ENCODE measurements at places on chromosomes 6 and 20. TPM values are rescaled to one million over a fixed set of nuclear protein-coding genes. Genes with fewer than 3 reads are reported as not detected.
A peak's percentile ranks its signal among the peaks of the same experiment; 100 is the strongest.

- DNase-seq = no peak
Measured at GRCh38 chr6:169997930-169998218, 246.5 kb downstream of the ERMARD start.

DNA sequence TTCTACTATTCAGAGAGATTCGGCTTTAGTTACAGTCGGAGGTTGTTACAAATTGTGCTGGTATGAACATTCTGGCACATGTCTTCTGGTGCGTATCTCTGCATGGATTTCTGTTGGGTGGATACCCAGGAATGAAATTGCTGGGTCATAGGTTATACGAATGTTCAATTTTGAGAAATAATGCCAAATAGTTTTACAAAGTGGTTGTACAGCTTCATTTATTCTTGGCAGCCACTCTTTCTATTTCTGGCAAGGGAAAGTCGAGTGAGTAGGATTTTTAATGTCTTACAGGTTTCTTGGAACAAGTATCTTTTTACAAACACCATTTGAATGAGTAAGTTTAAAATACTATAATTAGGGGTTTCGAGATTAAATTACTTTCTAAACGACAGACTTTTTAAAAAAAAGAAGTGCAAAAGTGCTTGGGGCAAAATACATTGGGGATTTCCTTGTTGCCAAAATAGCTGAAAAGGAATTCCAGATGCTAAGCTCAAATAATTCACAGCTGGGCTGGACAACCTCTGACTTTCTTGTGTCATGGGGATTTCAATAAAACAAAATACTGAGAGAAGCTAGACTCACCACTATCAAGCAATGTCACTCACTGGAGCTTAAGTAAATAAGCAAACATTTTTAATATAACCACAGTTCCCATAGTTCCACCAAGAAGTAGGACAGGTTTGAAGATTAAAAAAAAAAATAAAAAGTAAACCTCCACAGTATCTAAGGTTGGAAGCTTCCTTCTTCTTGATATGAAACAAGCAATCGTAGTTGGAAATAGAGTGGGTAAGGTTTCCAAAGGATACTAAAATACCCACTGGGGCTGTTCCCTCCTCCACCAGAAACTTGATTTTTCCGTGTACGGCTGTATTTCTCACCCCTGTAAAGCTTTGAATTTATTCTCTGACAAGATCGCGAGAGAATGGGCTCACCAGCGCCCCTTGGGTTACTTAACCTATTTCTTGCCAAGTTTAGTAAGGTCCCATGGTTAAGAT is 21.6 kb upstream of the GFOD1 start:
- peak; percentile 29 for DNase-seq

- DNase-seq = no peak
Measured at GRCh38 chr6:53257533-53257932, 91.2 kb downstream of the ELOVL5 start.

CDK19 gene
- total RNA-seq = 14.6 TPM

ADTRP gene
- 8.0 TPM for total RNA-seq

GRCh38 chr6:31903957-31904356 is 2.1 kb upstream of the ZBTB12 start:
- no peak for DNase-seq

DNA sequence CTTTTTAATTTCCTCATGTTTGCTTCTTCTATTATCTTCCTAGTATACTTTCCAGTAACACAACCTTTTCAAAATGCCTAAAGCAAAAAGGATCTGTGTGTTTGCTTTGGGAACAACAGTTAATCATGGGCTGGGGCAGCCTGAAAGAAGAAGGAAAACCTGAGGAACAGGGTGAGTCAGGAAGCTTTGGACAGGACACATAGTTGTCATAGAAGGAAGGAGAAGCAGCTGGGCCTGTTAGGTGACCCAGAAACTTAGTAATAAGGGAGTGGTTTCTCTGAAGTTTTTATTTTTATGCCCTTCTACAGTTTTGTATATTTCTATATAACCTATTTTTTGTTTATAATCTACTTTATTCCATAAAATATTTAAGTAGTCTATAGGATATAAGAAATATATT is 61.4 kb downstream of the CD24 start:
- DNase-seq = no peak

ECHDC1 gene
- total RNA-seq = 119 TPM

DNA sequence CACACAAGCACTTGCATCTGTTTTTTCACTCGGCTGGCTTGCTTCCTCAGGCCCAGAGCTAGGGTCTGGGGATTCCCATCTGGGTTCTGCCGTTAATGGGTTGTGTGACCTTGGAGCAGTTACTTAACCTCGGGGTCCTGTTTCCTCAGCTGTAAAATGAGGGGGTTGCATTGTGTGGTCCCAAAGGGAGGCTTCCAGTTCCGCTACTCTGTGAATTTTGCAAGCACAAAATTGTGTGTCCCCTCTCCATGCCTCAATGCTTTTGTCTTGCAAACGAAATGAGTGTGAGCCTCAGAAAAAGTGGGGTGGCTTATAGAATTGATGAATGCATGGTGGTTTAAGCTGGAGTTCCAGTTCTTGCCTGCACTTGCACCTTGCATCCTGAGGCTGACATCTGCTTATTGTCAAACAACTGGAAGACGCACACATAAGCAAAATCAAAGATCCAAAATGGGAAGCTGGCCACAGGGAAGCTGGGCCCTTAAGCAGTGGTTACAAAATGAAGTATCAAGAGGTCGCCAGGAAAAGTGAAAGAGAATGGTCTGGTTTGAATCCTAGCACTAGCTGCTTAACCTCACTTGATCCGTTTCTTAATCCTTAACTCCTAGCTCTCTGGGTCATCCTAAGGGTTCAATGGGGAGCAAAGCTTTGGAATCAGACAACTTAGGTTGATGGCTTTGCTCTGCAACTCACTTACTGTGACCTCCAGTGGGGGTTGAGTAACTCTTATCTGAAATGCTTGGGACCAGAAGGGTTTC is 490.6 kb downstream of the DHX35 start:
- DNase-seq = peak; percentile 22

DNA sequence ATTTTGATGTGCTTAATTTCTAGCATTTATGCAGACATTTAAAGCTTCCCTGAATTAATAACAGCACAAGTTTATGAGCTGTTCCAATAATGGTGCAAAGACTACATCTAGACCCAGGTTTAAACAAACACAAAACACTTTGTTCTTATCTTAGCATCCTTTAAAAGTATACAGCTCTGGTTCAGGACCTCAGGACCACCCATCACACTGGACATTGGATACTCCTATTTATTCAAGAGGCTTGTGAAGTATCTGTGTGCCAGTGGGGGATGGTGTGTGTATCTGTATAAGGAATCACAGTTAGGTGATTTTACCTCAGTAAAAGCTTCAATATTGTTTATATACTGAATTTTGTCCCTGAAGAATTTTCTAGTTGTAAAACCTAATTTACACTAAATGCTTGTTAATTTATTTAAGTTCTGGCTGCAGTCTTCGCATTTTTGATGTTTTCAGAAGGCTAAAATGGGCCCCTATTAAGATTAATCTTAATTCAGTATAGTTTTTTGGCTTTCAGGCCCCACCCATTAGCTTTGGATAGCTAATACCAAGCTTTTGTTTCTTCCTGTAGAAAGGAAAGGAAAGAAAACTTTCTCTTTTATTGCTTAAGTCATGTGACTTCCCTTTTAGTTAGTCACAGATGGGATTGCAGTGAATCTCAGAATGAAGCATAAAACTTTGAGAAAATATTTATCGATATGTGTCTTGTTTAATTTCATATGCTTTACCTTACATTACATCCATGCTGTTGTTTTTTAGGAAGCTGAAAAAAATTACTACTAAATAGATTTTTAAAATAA is 13.1 kb downstream of the LIN28B start:
- no peak for DNase-seq

GRCh38 chr6:17391976-17392375 is 1.4 kb upstream of the CAP2 start:
- DNase-seq = no peak

DNA sequence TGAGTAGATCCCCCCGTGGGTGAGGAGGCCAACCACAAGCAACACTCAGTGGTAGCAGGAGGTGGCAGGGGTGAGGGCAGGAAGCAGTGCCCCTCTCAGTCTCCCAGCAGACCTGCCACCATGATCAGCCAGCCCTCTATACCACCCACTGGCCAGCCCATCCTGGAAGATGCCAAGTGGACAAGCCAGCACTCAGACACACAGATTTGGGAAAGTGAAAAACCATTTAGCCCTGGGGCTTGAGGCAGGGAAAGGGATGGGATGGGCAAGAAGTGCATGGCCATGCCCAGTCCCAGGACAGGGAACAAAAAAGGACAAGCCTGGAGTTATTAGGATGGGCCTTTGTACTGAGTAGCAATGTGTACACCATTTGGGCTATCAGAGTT is 76.9 kb downstream of the HFE start:
- no peak for DNase-seq

- peak; percentile 95 for DNase-seq
Measured at GRCh38 chr6:28399350-28400121, at the start of gene ZSCAN12. TSS of gene ZSCAN12 (minus strand) at chr6:28399747. CDS start at chr6:28398405, 1,342 bp downstream.
